SW 1271 (cell line): ENCODE measurements at places on chromosomes 13 and 19.

- no peak for DNase-seq
Observed at GRCh38 chr13:110312339-110313031, 5.4 kb downstream of the COL4A2 start.

GRCh38 chr19:11265785-11266236, 3.5 kb upstream of the DOCK6 start:
- DNase-seq = no peak

DNA sequence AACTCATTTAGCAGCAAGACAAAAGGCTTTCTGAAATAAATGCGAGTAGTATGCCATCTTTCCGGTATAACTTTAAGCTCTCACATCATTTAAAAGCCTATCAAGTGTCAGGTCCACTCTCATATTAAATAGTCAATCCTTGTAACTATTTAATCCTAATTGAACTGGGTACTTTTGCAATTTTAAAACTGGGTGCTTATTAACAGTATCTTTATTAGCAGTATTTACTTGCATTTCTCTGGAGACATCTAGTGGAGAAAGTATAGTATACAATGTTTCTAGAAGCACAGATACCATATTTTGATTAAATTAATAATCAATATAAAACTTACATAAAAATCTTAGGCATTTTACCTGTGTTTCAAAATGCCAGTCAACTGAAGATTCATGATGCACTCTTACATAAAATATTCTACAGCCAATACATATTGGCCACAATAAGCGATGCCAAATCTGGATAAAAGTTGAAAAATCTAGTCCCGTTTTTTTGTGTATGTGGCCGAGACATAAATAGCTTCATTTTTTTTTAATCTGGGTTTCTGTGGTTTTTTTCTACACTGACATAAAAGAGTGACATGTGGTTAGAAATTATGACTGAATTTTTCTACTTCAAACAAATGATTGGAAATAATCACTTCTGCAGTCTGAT, 4.3 kb upstream of the POSTN start:
- DNase-seq = no peak

GRCh38 chr19:3178973-3179738, 587 bp downstream of the S1PR4 start:
- DNase-seq = no peak

DNA sequence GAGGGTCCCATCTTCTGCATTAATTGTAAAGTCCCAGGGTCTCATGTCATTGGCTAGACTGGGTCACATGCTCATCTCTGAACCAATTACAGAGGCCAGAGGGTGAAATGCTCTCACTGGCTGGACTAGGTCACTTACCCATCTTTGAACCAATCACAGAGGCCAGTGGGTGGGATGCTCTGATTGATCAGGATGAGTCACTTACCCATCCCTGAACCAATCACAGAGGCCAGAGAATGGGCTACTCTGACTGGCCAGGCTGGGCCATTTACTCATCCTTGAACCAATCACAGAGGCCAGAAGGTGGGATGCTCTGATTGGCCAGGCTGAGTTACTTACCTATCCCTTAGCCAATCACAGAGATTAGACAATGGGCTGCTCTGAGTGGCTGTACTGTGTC, 5.3 kb downstream of the MISP start:
- DNase-seq = no peak

DNA sequence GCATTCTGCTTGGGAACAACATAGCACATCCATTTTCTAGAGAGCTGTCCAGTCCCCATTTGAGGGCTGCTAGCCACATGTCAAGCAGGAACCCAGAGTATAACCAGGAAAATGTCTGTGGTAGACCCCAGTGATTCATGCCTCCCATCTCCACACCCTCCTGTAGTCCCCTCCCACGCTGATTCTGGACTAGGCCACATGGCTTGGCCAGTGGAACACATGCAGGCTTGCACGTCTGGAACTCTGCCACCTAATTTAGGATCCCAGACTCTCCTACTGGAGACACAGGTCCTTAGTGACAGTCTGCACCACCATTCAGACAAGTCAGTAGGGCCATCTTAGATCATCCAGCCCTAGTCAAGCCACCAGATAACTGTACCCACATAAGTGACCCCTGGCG, 149.8 kb downstream of the ZIC5 start:
- DNase-seq = no peak

DNA sequence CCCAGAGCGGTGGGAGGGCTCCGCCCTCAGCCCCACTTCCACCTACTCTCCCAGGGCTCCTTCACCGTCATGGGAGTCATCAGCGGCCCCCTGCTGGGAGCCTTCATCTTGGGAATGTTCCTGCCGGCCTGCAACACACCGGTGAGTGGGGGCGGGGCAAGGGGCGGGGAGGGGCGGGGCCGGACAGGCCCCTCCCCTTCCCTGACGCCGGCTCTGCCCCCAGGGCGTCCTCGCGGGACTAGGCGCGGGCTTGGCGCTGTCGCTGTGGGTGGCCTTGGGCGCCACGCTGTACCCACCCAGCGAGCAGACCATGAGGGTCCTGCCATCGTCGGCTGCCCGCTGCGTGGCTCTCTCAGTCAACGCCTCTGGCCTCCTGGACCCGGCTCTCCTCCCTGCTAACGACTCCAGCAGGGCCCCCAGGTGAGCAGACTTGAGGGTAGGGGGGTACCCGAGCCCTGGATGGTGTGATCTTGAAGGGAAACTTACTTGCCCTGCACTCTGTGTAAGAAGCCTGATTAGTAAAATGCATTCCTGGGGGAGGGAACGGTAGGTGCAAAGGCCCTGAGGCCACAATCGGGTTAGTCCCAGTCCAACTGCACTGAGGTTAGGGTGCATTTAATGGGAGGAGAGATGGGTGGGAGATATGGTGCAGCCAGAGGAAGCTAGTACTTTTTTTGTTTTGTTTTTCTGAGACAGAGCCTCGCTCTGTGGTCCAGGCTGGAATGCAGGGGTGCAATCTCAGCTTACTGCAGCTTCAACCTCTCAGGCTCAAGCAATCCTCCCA, 12.1 kb downstream of the SLC5A5 start:
- no peak for DNase-seq

- DNase-seq = no peak
Observed at GRCh38 chr13:50414640-50415039, 399.4 kb downstream of the KCNRG start.

DNA sequence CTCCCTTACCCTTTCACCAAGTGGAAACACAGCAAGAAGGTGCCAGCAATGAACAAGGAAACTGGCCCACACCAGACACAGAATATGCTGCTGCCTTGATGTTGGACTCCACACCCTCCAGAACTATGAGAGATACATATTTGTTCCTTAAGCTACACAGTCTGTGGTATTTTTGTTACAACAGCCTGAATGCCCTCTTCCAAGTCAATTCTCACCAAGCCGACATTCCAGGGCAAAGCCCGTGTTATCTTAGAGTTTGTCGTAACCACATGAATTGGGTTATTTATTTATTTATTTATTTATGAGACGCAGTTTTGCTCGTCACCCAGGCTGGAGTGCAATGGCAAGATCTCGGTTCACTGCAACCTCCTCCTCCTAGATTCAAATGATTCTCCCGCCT, 14.9 kb downstream of the FGF21 start:
- DNase-seq = no peak

DNA sequence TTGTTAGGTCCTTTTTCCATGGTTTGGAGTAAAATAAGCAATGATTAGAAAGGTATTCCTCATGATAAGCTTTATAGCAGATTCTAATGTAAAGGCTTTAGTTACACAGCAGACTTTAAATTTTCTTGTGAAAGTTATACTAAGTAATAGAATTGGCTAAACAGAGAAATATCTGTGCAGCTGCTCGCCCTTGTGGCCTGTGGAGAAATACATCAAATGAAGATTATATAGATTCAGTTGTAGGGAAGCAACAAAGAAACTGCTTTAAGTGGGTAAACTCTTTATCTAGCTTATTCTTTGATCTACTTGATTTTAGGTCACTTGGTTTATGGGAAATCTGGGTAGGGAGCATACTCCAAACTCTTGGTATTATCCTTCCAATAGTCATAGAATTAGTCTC, 1269.7 kb upstream of the SPRY2 start:
- DNase-seq = no peak

DNA sequence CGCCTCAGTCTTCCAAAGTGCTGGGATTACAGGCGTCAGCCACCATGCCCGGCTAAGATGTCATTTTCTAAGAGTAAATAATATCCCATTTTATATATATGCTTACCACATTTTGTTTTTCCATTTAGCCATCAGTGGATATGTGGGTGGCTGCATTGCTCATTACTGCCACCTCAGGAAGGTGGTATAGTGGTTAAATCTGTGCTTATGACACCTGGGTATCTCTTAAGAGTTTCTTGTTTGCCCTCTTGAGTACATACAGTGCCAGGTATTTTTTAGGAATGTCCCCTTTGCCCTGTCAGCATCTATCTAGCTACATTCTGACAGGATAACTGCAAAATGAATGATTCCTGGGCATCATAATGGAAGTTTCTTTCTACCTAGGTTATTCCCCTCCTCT, 14.6 kb downstream of the ZNF69 start:
- no peak for DNase-seq

DNA sequence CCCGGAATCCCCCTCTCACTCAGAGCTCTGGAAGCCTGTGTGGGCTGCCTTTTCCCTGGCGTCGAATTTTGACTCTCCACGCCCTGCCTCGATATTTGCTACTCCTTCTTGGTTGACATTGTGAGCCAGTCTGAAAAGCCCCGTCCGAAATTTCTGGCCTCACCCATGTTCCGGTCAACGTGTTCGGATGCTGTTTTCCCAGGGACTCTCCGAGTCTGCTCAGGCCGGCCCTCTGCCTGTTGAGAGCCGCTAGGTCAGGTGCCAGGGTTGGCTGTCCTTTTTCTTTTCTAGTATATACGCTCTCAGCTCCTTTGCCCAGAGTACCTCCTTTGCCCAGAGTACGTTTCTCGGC, 6.8 kb upstream of the DGKH start:
- peak; percentile 71 for DNase-seq

- no peak for DNase-seq
Observed at GRCh38 chr19:48477698-48478338, 8.6 kb downstream of the CYTH2 start.

DNA sequence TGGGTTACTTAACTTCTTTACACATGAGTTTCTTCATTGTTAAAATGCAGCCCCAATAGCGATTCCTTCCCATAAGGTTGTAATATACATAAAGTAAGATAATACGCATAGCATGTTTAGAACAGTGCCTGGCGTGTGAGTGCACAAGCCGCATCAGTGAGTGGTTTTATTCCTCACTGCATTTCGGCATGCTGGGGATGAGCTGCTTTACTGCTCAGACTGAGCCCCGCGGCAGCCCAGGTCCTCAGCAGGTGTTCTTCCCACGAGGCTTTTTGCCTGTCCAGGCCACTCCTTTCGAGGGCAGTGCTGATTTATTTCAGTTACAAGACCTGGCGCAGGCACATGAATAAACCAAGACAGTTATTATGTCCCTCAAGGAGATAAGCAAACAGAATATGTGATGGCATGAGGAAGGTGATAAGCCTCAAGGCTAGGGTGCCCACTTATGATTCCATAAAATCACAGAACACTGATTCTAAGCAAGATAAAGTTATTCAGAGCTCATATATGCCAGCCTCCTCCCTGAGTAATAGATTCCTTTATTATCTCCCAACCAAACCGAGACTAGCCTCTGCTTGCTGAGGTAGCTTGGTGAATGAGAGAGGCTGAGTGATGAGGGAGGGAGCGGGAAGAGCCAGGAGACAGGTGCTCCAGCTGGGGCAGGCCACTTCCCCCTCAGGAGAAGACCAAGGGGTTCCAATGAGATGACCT, 505.5 kb downstream of the DIAPH3 start:
- no peak for DNase-seq

DNA sequence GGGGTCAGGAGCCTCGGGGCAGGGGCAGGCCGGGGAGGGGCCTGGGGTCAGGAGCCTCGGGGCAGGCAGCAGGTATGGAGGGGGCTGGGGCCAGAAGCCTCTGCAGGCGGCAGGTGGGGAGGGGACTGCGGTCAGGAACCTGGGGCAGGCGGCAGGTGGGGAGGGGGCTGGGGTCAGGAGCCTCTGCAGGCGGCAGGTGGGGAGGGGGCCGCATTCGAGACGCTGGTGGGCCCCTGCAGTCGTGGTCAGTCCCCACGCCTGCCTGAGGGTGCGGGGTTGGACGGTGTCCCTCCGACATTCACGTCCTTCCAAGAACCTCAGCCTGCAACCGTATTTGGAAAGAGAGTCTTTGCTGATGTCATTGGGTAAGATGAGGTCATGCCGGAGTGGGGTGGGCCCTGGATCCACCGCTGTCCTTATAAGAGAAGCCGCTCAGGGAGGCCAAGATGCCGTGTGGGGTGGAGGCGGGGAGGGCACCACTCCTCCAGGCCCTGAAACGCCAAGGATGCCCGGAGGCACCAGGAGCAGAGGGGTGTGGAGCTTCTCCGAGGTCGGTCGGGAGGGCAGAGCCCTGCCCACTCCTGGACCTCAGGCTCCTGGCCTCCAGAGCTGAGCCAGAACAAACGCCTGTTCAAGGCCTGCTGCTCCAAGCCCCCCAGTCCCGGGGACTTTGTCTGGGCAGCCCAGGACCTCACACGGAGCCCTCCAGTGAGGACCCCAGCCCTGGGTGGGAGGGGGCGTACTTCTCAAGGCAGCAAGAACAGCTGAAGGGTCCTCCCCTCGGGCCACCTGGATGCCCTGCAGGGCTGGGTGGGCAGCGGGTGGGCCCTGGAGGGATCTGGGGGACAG, 30.1 kb downstream of the PIP5K1C start:
- DNase-seq = no peak

GRCh38 chr19:22422211-22422610, at the start of gene ZNF98:
TSS of gene ZNF98 (minus strand) at chr19:22422346. CDS start at chr19:22422224, 122 bp downstream.
- no peak for DNase-seq

GRCh38 chr19:47651691-47652090, 42.8 kb downstream of the BICRA start:
- DNase-seq = no peak

DNA sequence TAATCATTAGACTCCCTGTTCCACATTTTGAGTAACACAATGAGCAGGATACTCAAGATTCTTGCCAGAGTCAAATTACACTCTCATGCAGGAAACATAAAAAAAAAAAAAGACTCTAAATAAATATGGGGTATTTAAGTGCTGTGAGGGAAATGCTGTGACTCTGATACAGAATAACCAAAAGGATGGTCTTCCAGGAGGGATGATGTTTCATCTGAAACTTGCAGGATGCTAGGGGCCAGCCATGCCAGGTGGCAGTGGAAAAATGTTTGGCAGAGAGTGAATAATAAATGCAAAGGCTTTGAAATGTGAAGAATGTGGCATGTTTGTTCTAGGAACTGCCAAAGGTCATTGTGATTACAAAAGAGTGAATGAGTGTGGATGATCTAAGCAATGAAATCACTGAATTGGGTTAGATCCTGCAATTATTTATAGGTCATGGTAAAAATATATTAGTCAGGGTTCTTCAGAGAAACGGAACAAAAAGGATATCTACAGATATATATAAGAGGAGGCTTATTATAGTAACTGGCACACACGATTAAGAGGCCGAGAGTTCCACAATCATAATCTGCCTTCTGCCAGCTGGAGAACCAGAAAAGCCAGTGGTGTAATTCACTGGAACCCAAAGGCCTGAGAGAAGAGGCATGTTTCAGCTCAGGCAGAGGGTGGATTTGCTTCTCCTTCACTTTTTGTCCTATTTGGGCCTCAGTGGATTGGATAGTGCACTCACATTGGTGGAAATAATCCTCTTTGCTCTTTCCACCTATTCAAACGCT, 1832.8 kb upstream of the MIR17HG start:
- peak; percentile 58 for DNase-seq
